ENCODE measurements at places on chromosomes 5 and 9.

DNA sequence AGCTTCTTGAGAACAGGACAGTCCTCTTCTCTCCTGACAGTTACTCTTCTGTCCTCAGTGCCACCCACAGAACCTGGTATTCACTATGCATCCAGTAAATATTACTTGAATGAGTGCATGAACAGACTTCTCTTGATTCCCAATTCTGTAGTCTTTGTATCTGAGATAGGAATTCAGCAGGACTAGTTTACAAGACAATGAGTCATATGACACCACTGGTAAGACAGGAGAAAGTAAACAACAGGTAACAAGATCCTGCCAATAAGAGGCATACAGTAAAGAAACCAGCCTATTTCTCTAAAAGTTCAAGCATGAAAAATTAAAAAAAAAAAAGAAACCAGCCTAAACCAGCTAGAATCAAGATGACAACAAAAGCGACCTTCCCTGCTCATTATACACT lies 6.2 kb downstream of the ZNF883 start:
- DNase-seq, result no peak

DNA sequence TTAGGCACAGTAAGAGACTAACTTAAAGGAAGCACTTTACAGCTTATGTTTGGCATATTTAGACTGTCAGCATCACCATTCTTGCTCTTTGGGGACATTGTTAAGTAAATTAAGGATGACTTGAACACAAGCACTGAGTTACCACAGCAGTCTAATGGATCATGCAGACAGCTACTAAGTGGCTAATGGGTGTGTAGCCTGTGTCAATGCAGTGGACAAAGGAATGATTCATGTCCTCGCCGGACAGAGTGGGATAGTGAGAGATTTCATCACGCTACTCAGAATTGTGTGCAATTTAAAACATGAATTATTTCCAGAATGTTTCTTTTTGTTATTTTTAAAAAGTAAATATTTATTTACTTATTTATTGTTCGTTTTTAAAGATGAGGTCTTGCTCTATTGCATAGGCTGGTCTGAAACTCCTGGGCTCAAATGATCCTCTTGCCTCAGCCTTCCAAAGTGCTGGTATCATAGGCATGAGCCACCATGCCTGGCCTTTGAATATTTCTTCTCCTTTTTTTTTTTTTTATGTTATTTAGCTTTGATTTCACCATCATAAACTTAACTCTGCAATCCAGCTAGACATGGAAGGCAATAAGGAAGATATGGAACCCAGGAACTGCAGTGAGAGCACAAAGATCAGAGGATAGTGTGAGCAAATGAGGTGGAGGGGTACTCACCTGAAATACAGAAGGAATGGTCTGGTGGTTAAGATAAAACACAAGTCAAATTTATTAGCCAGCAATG lies 53.0 kb upstream of the KLF4 start:
- peak; percentile 50 for DNase-seq

- DNase-seq, result no peak
These were observed 59.6 kb upstream of the NFIL3 start for GRCh38 chr9:91483189-91483691.

DNA sequence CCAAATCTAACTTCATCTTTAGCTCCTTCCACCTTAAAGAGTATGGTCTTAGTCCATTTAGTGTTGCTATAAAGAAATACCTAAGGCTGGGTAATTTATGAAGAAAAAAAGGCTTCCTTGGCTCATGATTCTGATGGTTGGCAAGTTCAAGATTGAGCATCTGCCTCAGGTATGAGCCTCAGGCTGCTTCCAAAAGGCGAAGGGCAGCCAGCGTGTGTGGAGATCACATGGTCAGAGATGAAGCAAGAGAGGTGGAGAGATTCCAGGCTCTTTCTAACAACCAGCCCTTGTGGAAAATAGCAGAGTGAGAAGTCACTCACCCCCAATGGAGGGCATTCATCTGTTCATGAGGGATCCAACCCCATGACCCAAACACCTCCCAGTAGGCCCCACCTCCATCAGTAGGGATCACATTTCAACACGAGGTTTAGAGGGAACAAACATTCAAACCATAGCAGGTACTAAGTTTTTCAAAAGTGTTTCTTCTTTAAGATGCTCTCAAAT lies 225.9 kb downstream of the SGCD start:
- DNase-seq, result no peak

DNA sequence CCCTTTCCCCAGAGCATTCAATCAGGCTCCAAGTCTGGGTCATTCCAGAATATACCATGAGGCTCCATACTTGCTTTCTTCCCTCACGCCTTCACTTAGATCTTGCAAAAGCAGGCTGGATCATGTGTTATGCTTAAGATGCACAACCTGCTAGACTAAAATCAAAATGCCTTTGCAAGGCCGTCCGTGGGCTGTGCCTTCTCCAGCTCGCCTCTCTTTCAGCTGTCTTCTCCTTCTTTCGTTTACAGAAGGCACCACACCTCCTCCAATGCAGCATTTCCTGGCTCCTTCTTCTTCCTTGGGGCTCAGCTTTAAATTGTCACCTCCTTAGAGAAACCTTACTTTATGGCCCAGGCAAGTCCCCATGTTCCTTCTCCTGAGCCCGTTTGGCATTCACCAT lies 150.6 kb downstream of the ADCY2 start:
- DNase-seq, result no peak

DNA sequence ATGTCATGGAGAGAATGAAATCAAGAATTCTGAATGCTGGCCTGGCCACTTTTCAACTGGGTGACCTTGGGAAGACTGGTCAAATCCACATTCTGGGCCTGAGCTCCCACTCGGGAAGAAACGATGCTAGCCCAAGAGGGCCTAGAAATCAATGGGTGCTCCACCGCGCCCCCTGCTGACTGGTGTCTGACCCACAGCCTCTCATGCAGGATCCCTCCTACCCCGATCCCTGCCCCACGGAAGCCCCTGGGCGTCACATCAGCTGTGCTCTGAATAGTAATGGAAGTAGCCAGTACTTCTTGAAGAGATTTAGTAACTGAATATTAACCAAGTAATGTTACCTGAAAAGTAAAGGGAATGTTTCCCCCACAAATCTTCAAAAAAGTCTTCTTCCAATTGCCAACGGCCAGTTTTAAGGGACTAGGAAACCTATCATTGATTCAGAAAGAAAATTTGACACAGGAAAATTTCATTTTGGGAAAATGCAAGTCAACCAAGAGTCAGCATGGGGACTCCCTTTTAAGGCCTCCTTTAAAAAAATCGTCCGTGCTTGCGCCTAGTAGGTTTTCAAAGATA lies 43.9 kb downstream of the CRB2 start:
- no peak for DNase-seq

DNA sequence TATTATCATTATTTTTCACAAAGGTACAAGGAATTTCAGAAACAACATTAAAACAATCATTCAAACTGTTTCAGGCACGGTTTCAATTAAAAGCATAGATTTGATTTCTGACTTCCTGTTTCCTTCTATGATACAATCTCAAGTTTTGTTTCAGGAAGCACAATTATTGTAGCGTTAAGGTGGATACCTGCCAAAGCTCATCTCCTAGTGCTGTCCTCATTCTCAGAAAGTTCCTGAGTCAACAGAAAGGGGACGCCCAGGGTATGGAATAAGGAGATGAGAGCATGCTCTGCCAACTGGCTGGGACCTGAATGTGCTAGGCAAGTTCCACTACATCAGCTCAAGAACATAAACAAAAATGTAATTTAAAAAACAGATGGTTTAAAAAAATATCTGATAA lies 2.0 kb upstream of the TRIM14 start:
- DNase-seq, result peak; percentile 74

GRCh38 chr5:112930082-112930344 lies 8.0 kb upstream of the REEP5 start:
- DNase-seq, result no peak

DNA sequence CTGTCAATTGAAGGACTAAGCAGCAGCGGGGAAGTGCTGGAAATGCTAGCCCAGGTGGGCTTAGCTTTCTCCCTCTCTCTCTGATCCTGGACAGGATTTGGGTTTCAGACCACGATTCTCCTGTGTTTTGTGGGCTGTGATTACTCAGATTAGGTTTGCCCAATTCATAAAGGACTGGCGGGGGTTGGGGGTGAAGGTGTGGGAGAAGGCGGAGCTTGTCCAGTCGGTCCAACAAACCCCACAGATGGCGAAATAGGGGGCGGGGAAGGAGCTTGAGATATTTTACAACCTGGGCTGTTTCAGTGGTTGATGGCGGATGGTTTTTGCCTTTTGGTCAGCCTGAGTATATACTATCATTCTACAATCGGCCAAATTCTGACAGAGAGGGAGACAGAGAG lies 35.2 kb downstream of the PCDHAC2 start:
- DNase-seq, result peak; percentile 89

DNA sequence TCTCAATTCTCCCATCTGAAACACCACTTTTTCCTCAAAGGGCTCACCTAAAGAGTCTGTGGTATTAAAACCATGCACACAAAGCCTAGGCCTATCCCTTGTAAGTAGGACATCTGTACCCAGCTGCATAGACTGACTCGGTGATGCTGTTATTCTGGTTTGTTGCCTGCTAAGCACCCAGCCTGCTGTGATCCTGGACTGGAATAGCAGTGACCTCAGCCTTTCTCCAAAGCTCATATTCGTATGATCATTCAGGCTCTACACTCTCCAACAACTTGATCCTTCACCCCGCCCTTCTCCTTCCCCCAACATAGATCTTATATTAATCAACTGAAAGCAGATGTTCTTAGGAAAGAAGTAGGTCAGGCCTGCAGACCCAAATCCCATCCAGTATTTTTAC lies 81.4 kb upstream of the WWC1 start:
- no peak for DNase-seq

GRCh38 chr9:127535834-127536233 lies 76.2 kb upstream of the STXBP1 start:
- no peak for DNase-seq

DNA sequence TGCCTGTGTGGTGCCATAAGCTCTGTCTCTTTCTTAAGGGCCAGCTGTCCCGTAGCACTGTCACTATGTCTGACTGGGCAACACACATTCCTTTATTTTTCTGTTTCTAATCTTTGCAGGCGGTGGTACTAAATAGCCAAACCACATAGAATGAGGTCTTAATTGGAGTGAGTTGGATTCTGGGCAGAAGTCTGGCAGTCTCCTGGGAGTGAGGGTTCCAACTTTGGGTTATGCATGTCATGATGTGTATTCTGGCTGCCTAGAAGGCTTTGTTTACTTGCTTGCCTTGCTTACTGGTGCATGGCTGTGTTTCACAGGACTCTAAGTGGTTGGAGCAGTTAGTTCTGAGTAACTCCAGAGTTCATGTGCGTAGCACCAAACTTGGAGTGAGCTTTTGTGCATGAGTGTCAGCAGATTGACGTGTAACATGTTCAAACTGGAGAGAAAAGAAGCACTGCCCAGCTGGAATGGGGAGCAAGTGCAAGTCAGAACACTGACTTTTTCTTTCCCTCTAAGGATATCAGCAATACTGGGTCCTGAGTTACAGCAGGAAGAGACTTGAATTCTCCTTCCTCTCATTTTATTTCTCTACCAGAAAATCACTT lies 185.8 kb downstream of the PCSK1 start:
- no peak for DNase-seq

- no peak for DNase-seq
These were observed 757 bp downstream of the ZBED3 start for GRCh38 chr5:77086368-77086688.

DNA sequence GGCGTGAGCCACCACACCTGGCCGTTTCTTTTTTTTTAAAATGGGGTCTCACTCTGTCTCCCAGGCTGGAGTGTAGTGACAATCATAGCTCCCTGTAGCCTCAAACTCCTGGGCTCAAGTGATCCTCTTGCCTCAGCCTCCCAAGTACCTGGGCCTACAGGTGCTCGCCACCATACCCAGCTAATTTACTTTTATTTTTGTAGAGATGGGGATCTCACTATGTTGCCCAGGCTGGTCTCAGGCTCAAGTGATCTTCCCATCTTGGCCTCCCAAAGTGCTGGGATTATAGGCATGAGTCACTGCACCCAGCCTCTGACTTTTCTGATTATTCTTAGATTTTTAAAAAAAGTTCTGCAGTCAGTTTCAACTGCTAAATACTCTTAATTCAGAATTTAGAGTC lies 21.3 kb downstream of the RAI14 start:
- DNase-seq, result no peak

DNA sequence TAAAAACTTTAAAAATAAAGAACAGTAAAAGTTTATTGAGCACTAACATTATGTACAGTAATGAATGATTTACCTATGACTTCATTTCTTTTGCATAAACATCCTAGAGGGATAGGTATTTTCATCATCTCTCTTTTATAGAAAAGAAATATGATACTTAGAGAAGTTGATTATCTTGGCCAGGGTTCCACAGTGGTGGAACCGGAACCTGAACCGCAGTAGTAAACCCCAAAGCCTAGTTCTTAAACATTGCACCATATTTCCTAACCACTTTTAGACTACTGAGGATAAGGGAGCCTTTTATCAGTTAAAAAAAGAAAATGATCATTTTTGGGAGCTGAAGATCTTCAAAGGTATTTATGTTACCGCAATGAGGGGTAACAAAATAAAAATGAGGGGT lies 205.7 kb upstream of the SGCD start:
- DNase-seq, result peak; percentile 16

GRCh38 chr9:115442054-115442453 lies 324.1 kb upstream of the TNC start:
- DNase-seq, result no peak

DNA sequence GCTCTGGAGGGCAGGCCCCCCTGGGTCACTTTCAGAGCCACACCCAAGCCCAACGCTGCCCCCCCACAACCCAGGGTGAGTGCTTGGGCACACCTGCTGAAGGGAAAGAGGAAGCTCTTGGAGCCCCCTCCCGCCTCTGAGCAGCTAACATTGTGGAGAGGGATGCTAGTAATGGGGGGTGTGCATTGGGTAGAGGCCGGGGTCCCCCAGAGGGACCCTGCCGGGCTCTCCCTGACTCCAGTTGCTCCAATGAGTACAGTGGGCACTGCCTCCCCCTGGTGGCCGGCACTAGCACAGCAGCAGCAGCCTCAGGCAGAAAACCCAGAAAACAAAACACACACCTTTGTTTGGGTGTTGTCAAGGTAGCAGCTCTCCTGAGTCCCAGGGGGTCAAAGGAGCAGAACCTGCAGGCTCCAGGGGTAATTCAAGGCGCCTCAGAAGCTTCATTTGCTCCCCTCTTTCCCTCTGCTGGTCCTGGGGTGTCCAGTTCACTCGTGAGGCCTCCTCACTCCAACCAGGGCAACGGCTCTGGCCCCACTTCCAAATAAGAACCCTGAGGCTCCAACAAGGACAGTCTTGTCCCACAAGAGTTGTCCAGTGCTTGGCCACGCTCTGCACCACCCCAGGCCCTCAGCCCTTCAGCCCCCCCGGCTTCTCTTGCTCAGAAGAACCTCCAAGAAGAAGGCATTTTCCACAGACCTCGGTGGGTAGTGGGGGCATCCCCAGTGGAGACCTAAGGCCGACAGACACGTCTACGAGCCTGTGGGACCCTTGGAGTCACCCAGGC lies 16.1 kb downstream of the GBGT1 start:
- DNase-seq, result peak; percentile 73

Data from MCF 10A (cell line).